GM12878 (cell line): ENCODE measurements at places on chromosomes 12 and 14. TPM values are rescaled to one million over a fixed set of nuclear protein-coding genes. Genes with fewer than 3 reads are reported as not detected.

DNA sequence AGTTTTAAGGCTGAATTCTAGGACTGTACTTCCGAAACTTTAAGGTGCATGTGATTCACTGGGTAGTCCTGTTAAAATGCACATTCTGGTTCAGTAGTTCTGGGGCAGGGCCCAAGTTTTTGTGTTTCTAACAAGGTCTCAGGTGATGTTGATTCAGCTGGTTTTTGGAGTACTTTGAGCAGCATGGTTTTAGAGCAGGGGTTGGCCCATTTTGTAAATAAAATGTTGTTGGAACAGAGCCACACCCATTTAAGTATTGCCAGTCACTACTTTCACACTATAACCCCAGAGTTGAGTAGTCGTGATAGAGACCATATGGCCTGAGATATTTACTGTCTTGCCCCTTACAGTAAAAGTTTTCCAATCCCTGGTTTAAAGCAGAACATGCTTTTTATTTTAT lies 111.3 kb downstream of the SYNE2 start:
- no peaks in the 10 kb centered on the region for H3K4me1 ChIP-seq
- H3K36me3 ChIP-seq = peaks cover 12% of the 10 kb centered on the region

DNA sequence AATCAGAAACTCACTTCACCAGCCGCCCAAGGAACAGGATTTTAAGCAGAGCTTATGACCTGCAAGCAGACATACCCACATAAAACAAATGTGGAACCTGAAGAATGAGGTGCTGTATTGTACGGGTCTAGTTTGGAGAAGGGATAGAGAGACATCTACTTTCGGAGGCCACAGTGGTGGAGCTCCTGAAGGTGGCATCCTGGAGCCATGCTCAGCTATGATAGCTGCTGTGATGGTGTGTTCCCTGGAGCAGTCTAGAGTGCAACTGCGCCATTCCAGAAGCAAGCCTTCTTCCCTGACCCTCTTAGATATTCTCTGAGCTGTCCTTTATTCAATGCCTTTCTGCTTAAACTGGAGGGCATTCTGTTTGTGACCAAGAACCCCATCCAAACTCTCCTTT lies 402.6 kb downstream of the FUT8 start:
- no peaks in the 10 kb centered on the region for H3K36me3 ChIP-seq
- no peak overlapping the region for H3K27ac ChIP-seq
- H3K4me3 ChIP-seq = no peak overlapping the region
- no peak for DNase-seq
- H3K4me1 ChIP-seq = no peaks in the 10 kb centered on the region

- H3K27ac ChIP-seq = no peak overlapping the region
- H3K4me3 ChIP-seq = no peak overlapping the region
- DNase-seq = no peak
Observed at GRCh38 chr12:89461190-89461589, 63.4 kb downstream of the GALNT4 start.

DNA sequence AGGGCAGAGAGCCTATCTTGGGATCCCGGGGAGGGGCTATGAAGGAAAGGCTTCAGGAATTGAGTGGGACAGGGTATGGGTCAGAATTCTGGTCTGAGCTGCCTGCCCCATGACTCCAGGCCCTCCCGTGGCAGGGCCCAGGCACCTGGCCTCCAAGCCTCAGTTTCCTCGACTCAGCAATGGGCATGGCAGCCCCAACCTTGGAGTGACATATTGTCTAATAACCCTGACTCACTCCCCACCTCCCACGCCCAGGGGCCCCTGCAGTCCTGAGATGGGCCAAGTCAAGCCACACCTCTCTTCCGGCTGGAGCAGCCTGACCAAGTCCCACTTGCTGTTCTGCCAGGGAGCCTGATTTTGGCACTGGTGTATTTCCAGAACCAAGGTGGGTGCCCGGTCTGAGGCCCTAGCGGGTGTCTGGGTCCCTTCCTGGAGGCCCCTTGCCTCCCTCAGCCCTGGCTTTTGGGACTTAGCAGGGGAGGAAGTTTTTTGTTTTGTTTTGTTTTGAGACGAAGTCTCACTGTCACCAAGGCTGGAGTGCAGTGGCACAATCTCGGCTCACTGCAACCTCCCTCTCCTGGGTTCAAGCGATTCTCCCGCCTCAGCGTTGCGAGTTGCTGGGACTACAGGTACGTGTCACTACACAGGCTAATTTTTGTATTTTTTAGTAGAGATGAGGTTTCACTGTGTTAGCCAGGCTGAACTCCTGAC lies 40.3 kb upstream of the RCOR1 start:
- no peaks in the 10 kb centered on the region for H3K4me1 ChIP-seq
- H3K36me3 ChIP-seq = no peaks in the 10 kb centered on the region
- H3K27me3 ChIP-seq = no peaks in the 10 kb centered on the region
- no peak overlapping the region for H3K4me3 ChIP-seq
- DNase-seq = no peak

DNA sequence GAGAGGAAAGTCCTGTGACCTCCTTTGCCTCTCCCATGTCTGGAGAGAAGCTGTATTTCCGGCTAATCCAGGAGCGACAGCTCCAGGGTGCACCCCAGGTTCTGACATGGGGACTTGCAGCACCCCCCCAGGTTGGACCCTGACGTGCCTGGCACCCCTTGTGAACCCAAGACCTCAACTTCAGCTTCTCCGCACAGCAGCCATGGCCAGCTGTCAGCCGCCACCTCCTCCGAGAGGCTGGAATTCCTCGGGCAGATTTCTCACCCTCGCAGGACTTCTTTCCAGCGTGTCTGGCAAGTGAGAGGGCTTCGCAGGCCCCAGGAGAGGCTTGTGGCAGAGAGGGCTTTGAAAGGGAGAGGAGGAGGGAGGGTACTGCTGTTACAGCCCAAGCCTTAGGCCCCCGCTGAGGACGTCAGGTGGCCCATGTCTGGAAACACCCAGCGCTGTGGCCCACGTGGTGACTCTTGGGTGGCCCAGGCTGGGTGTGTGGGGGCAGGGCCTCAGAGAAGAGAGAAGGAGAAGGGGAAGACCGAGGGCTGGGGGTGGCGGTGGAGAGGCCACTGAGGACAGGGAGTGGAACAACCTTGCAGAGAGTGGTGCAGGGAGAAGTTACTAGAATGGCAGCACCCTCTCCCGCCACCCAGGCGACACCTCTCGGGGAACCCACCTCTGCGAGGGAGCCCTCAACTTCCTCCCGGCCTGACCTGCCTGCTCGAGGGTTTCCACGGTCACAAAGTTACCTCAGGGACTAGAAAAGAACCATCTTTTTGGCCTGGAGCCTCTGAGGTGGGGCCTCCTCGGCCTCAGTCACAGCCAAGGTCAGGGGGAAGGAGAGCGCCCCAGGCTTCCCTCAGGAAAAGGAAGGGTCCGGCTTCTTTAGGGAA lies 11.7 kb upstream of the RPS6KL1 start:
- H3K27me3 ChIP-seq = no peaks in the 10 kb centered on the region
- no peak for DNase-seq
- H3K27ac ChIP-seq = no peak overlapping the region

GRCh38 chr12:13024531-13024916 lies 19.7 kb upstream of the FAM234B start:
- peaks cover 7% of the 10 kb centered on the region for H3K27me3 ChIP-seq
- H3K36me3 ChIP-seq = no peaks in the 10 kb centered on the region
- H3K4me1 ChIP-seq = no peaks in the 10 kb centered on the region
- no peak overlapping the region for H3K27ac ChIP-seq
- H3K4me3 ChIP-seq = no peak overlapping the region
- no peak for DNase-seq

- H3K27ac ChIP-seq = no peak overlapping the region
- H3K27me3 ChIP-seq = no peaks in the 10 kb centered on the region
- no peak for DNase-seq
- no peak overlapping the region for H3K4me3 ChIP-seq
- H3K4me1 ChIP-seq = no peaks in the 10 kb centered on the region
Observed at GRCh38 chr12:106123551-106124081, 15.1 kb downstream of the NUAK1 start.

GRCh38 chr14:71388336-71388735 lies 481.1 kb downstream of the PCNX1 start:
- no peak overlapping the region for H3K27ac ChIP-seq
- peaks cover 2% of the 10 kb centered on the region; the same call in 1 of the 2 replicates for H3K36me3 ChIP-seq
- H3K4me1 ChIP-seq = peaks cover 2% of the 10 kb centered on the region; the same call in 1 of the 2 replicates
- no peak for DNase-seq
- no peaks in the 10 kb centered on the region for H3K27me3 ChIP-seq
- no peak overlapping the region for H3K4me3 ChIP-seq

- no peaks in the 10 kb centered on the region; the same call in 1 of the 2 replicates for H3K4me1 ChIP-seq
- H3K27me3 ChIP-seq = no peaks in the 10 kb centered on the region
- no peak for DNase-seq
- H3K27ac ChIP-seq = no peak overlapping the region
- no peak overlapping the region for H3K4me3 ChIP-seq
Observed at GRCh38 chr12:130804216-130804615, 34.8 kb downstream of the STX2 start.

DNA sequence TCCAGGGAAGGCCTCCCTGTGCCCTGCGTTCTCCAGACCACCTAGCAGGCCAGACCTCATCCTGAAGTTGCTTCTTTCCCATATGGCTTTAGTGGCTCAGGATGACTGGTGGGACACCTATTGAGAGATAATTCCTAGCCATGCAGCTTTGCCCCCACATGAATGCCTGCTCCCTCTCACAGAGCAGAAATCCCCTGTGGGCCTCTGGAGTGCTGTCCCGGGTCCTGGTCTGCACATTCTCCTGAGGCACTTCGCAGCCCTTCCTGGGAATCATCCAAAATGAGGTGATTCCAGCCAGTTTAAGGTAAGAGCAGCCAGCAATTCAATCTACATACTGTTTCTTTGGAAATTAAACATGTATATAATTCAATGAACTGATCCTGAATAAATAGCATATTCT lies 135.9 kb downstream of the GPR65 start:
- no peaks in the 10 kb centered on the region for H3K4me1 ChIP-seq
- no peak for DNase-seq
- H3K4me3 ChIP-seq = no peak overlapping the region
- H3K27me3 ChIP-seq = no peaks in the 10 kb centered on the region; the same call in 1 of the 2 replicates
- no peaks in the 10 kb centered on the region for H3K36me3 ChIP-seq

GRCh38 chr12:119721306-119721705 lies 53.4 kb downstream of the PRKAB1 start:
- no peaks in the 10 kb centered on the region for H3K27me3 ChIP-seq
- H3K27ac ChIP-seq = no peak overlapping the region
- H3K36me3 ChIP-seq = peaks cover 5% of the 10 kb centered on the region
- no peaks in the 10 kb centered on the region for H3K4me1 ChIP-seq

DNA sequence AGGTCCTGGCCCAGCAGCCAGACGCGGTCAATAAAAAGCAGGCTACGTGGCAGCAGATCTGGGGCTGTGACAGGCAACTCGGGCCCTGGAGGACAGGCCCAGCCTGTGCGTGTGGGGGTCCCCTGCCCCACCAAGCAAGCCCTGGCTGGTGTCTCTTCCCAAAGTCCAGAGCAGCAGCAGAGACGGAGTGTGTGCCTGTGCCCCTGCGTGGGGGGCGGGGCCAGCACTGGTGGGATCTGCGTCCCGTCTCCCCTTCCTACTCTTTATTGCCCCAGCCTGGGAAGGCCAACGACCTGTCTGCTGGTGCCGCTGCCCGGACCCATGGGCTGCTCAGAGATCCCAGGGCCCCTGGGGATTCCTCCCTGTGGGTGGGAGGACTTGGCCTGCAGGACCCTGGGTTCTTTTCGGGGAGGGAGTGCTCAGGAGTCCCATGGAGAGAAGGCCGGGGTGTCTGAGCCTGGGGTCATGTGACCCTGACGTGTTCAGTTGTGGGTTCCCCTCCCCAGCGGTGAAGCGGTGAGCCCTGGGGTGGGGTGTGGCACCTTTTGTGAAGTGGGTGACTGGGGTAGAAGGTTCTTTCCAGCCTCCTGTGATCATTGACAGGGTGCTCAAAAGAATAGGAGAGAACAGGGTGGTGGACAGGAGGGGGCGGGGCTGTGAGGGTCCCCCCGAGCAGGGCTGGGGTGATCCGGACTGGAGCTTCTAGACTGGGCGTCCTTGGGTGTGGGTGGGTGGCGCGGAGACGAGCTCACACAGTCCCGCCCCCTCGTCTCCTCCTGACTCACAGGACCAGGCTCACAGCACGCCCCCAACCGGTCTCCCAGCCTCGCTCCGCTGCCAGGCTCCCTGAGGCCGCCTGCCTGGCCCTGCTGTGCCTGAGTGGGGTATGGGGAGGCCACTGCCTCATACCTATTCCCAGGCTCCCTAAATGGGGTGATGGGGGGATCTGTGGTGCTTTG lies 22.4 kb downstream of the ASPG start:
- no peak for DNase-seq
- H3K36me3 ChIP-seq = no peaks in the 10 kb centered on the region
- H3K4me1 ChIP-seq = no peaks in the 10 kb centered on the region

GRCh38 chr12:124240493-124240892 lies 54.4 kb upstream of the RFLNA start:
- no peaks in the 10 kb centered on the region for H3K4me1 ChIP-seq
- no peaks in the 10 kb centered on the region for H3K36me3 ChIP-seq
- no peak overlapping the region for H3K27ac ChIP-seq

GRCh38 chr14:25833341-25834126 lies 764.3 kb downstream of the NOVA1 start:
- H3K4me1 ChIP-seq = no peaks in the 10 kb centered on the region
- no peaks in the 10 kb centered on the region for H3K36me3 ChIP-seq
- H3K27me3 ChIP-seq = no peaks in the 10 kb centered on the region
- DNase-seq = no peak
- H3K4me3 ChIP-seq = no peak overlapping the region

- no peak for DNase-seq
- no peaks in the 10 kb centered on the region for H3K27me3 ChIP-seq
- H3K4me1 ChIP-seq = no peaks in the 10 kb centered on the region
- H3K36me3 ChIP-seq = no peaks in the 10 kb centered on the region
- no peak overlapping the region for H3K4me3 ChIP-seq
- H3K27ac ChIP-seq = no peak overlapping the region
Observed at GRCh38 chr12:61452076-61452475, 808.1 kb upstream of the USP15 start.

- H3K4me3 ChIP-seq = no peak overlapping the region
- no peak for DNase-seq
- peaks cover 4% of the 10 kb centered on the region for H3K36me3 ChIP-seq
- no peaks in the 10 kb centered on the region for H3K27me3 ChIP-seq
- H3K27ac ChIP-seq = no peak overlapping the region
Observed at GRCh38 chr12:108670066-108670631, 36.5 kb upstream of the SELPLG start.

- H3K4me1 ChIP-seq = no peaks in the 10 kb centered on the region
- H3K36me3 ChIP-seq = no peaks in the 10 kb centered on the region
- no peaks in the 10 kb centered on the region for H3K27me3 ChIP-seq
- H3K4me3 ChIP-seq = no peak overlapping the region
- no peak for DNase-seq
- no peak overlapping the region for H3K27ac ChIP-seq
Observed at GRCh38 chr12:88207921-88208620, 66.0 kb downstream of the TMTC3 start.

GRCh38 chr14:53963320-53964227 lies 6.9 kb upstream of the BMP4 start:
- peaks cover 8% of the 10 kb centered on the region for H3K27me3 ChIP-seq
- no peaks in the 10 kb centered on the region for H3K36me3 ChIP-seq
- no peaks in the 10 kb centered on the region for H3K4me1 ChIP-seq

POTEM gene
- total RNA-seq = not detected in 2 replicates

APOF gene
- not detected in 2 replicates for total RNA-seq

GRIN2B gene
- total RNA-seq = 0.03 TPM in 1 of 2 replicates, not detected in the other

MFAP5 gene
- total RNA-seq = not detected in 2 replicates

ALKBH2 gene
- 26.4 and 28.9 TPM in 2 replicates for total RNA-seq

TAS2R8 gene
- total RNA-seq = not detected in 2 replicates

GPX2 gene
- total RNA-seq = 0.85 TPM in 1 of 2 replicates, not detected in the other

TAS2R9 gene
- 0.19 TPM in 1 of 2 replicates, not detected in the other for total RNA-seq

KLHDC2 gene
- total RNA-seq = 20.5 and 21.8 TPM in 2 replicates

FGFR1OP2 gene
- total RNA-seq = 30.1 and 32.7 TPM in 2 replicates

ADAM21 gene
- 0.15 TPM in 1 of 2 replicates, not detected in the other for total RNA-seq
